ENCODE measurements at places on chromosomes 1 and 21. TPM values are rescaled to one million over a fixed set of nuclear protein-coding genes. Genes with fewer than 3 reads are reported as not detected.

GRCh38 chr21:29168891-29169315, 38.5 kb downstream of the MAP3K7CL start:
- no peak for DNase-seq

DNA sequence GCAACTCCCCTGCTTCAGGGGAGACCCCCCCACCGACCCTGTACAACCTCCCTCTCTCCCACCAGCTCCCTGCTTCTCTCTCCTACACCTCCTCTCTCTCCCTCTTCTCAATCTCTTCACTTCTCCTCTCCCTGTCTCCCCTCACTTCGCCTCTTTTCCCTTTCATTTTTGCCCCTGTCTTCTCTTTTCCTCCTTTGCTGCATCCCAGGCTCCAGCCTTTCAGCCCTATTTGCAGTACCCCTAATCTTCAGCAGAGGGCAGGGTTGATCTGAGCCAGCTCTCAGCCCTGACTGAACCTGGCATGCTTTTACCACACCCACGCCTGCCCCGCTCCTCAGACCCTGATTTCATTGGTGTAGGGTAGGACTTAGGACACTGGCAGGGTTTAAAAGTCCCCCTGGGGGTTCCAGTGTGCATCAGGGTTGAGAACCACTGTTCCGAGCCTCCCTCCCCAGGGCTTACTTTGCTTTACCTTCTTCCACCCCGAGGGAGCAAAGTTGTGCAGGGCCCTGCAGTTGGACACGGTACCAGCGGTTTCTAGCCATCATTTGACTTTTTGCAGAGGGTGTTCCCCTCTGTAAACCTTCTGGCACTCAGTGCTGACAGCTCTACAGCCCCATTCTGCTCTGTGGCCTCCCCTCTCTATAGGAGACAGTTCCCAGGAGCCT, 67.3 kb upstream of the CNTN2 start:
- DNase-seq = no peak

GRCh38 chr1:150562446-150563339, 13.5 kb downstream of the ADAMTSL4 start:
- peak; percentile 74 for DNase-seq

- no peak for DNase-seq
Observed at GRCh38 chr1:79507770-79508169, 501.2 kb upstream of the ADGRL4 start.

GRCh38 chr1:107622535-107622934, 342.4 kb downstream of the VAV3 start:
- DNase-seq = no peak

GRCh38 chr1:201422436-201423030, 1.0 kb upstream of the TNNI1 start:
- DNase-seq = no peak

- no peak for DNase-seq
Observed at GRCh38 chr1:5108740-5109139, 454.3 kb downstream of the AJAP1 start.

GRCh38 chr1:175635092-175635491, 108.3 kb downstream of the TNR start:
- no peak for DNase-seq

DNA sequence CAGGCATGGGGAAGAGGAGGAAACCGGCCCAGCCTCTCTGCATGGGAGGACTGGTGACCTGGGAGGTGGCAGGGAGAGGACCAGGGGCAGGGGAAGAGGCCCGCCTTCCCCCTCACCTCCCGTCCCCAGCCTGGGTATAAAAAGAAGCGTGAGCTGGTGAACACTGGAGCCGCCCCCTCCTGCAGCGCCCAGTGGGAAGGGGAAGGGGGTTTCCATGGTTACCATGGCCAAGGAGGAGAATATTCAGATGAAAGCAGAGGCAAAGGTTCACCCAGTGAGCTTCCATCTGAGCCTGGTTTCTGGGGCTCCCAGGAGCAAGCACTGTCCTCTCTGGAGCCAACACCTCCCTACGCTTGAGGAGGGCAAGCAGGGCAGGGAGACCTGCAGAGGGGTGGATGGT, 54.9 kb downstream of the ACOT7 start:
- no peak for DNase-seq

GRCh38 chr1:216830424-216831210, 107.4 kb upstream of the ESRRG start:
- DNase-seq = no peak

- DNase-seq = peak; percentile 97
Observed at GRCh38 chr1:162561037-162561615, 396 bp upstream of the UAP1 start.

- DNase-seq = no peak
Observed at GRCh38 chr1:208510192-208510952, 266.2 kb upstream of the PLXNA2 start.

- no peak for DNase-seq
Observed at GRCh38 chr1:179786815-179787685, 44.0 kb downstream of the FAM163A start.

DNA sequence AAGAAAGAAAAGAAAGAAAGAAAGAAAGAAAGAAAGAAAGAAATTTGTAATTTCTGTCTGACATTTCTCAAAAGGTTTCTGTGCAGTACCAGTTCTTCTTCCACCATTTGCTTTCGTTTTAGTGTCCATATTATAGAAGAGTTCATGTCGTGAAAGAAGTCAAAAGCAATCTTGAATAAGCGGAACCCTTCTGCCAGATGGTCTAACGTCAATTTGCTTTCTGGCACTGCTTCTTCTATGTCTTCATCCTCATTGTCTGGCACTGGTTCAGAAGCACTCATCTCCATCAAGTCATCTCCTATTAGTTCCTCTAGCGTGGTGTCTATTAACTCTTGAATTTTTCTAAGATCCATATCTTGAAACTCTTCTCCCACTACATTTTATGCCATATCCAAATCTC, 170.0 kb upstream of the KCTD3 start:
- DNase-seq = no peak

Gene TENT5C
- 14.2 TPM for total RNA-seq

Gene CD1D
- not detected for total RNA-seq

Gene TMEM82
- not detected for total RNA-seq

Gene MROH9
- not detected for total RNA-seq

Gene TMPRSS2
- not detected for total RNA-seq

Gene KRTAP21-2
- total RNA-seq = not detected
